Psoas muscle (tissue), 8 donors: ENCODE measurements at places on chromosomes 2 and 18. TPM values are rescaled to one million over a fixed set of nuclear protein-coding genes. Genes with fewer than 3 reads are reported as not detected.

DNA sequence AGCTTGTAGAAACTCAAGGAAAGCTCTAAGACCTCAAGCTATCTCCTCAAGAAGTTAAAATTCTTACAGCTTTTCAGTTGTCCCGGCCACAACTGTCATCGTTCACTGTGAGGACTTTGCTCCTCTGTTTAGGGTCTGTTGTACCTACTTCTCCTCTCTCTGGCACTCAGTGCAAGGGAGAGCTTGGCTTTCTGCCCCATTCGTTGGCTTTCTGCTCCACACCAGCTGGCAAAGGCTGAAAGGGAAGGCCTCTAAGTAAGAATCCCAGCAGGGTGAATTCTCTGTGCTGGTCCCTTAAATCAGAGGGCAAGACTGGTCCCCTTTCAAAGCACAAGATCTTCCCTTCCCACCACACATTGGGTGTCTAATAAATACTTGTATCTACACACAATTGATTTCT, 17.3 kb downstream of the ZBTB7C start:
- no peaks in the 10 kb centered on the region for H3K4me1 ChIP-seq
- no peak overlapping the region for H3K27ac ChIP-seq
- H3K36me3 ChIP-seq, result no peaks in the 10 kb centered on the region
- H3K4me3 ChIP-seq, result no peak overlapping the region
- no peak for DNase-seq
- H3K27me3 ChIP-seq, result no peaks in the 10 kb centered on the region

- no peaks in the 10 kb centered on the region for H3K36me3 ChIP-seq
- H3K27ac ChIP-seq, result no peak overlapping the region
- H3K4me3 ChIP-seq, result no peak overlapping the region
- no peaks in the 10 kb centered on the region for H3K4me1 ChIP-seq
- DNase-seq, result no peak
Observed at GRCh38 chr2:29220506-29221270, 105.5 kb downstream of the CLIP4 start.

- no peaks in the 10 kb centered on the region for H3K27me3 ChIP-seq
- no peak overlapping the region for H3K27ac ChIP-seq
- DNase-seq, result no peak
Observed at GRCh38 chr2:234910186-234910679, 41.6 kb upstream of the SH3BP4 start.

GRCh38 chr2:134344954-134345697, 91.3 kb downstream of the MGAT5 start:
- H3K27ac ChIP-seq, result no peak overlapping the region
- H3K4me1 ChIP-seq, result no peaks in the 10 kb centered on the region
- no peaks in the 10 kb centered on the region for H3K27me3 ChIP-seq
- H3K36me3 ChIP-seq, result no peaks in the 10 kb centered on the region
- no peak overlapping the region for H3K4me3 ChIP-seq

DNA sequence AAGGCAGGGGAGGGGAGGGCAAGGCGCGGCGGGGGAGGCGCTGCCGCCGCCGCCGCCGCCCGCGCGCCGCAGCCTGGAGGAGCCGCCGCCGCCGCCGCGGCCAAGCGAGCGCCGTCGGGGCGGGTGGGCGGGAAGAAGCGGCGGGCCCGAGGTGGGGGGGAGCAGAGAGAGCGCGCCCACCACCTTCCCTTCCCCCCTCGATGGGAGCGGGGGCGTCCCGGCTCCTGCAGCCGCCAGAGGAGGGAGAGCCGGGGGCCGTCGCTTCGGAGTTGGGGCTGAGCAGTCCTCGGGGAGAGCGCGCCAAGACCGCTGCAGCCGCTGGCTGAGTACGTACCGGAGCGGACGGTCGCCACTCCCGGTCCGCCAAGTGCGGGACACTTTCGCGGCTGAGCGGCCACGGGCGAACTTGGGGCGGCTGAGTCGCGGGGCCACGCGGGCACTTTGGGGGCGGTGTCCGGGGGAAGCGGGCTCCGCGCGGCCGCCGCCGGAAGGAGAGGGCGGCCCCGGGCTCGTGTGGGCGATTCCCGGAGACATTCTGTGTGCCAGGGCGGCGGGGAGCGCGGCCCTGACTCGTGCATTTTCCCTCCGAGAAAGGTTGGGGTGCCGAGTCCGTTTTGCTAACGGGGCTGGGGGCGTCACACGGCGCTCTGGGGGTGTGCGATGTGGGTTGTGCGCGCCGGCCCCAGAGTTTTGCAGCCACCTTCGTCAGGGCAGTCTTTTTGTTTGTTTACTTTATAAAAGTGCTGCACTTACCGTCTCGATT, at the start of gene NAB1:
Gene NAB1, plus strand, starts transcription at position 49 of the 763 bp plus-strand sequence. CDS start 10,094 bp downstream, outside the sequence.
- no peaks in the 10 kb centered on the region for H3K27me3 ChIP-seq
- H3K4me3 ChIP-seq, result peak within 1 kb of the TSS; percentile 91
- H3K36me3 ChIP-seq, result no peaks in the 10 kb centered on the region
- peaks cover 8% of the 10 kb centered on the region for H3K4me1 ChIP-seq
- DNase-seq, result peak; percentile 67

- H3K36me3 ChIP-seq, result no peaks in the 10 kb centered on the region
- H3K4me3 ChIP-seq, result no peak overlapping the region
- no peak for DNase-seq
Observed at GRCh38 chr2:29233428-29233827, 118.2 kb downstream of the CLIP4 start.

AP1S3 gene
- 0.69 TPM for total RNA-seq

DNA sequence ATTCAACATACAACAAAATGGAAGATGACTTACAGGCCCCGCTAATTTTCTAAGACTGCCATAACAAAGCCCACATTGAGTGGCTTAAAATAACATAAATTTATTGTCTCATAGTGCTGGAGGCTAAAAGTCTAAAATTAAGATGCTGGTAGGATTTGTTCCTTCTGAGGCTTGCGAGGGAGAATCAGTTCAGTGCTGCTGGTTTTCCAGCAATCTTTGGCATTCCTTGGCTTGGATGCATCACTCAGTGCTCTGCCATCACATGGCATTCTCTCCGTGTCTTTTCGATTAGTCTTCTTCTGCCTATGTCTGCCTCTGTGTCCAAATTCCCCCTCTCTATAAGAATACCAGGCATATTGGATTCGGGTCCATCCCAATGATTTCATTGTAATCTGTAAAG, 959.3 kb upstream of the TMEFF2 start:
- no peaks in the 10 kb centered on the region for H3K27me3 ChIP-seq
- H3K27ac ChIP-seq, result no peak overlapping the region
- H3K4me1 ChIP-seq, result no peaks in the 10 kb centered on the region
- no peak for DNase-seq
- no peak overlapping the region for H3K4me3 ChIP-seq
- no peaks in the 10 kb centered on the region for H3K36me3 ChIP-seq

DNA sequence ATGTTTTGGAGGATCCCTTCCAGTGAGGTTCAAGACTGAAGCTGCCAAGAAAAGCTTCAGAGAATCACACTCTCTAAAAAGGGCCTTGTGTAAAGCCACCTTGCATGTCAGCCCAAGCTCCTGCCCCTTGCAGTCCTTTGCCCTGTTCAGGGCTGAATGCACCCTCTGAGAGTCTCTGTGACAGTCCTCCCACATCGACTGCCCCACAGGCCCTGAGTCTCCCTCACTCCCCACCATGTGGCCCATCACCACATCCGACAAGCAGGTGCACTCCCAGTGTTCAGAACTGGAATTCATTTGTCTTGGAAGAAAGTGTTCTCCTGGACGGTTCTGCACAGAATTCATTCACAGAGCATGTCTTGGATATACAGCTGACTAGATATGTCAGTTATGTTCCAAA, 31.0 kb downstream of the BCL11A start:
- H3K27me3 ChIP-seq, result peaks cover 1% of the 10 kb centered on the region
- no peak for DNase-seq
- no peaks in the 10 kb centered on the region for H3K4me1 ChIP-seq
- H3K27ac ChIP-seq, result no peak overlapping the region

DNA sequence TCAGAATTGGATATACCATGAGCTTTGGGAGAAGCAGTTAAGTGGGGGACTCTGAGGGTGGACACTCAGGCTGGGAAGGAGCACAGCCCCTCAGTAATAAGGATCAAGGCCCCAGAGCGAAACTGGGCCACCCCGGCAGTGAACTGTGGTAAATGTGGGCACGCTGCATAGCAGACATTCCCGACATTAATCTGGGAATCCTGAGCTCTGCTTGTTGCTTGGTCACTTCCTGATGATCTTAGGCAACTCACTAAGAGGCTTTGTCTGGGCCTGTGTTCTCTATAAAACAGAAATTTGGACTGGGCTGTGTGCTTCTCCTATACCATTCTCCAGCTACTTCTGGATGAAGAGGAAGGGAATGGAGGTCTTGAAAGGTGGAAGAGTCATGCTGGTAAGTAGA, 4.8 kb downstream of the TGFBRAP1 start:
- DNase-seq, result no peak
- peaks cover 35% of the 10 kb centered on the region for H3K4me1 ChIP-seq
- H3K36me3 ChIP-seq, result no peaks in the 10 kb centered on the region
- peak overlapping the region; percentile 48 for H3K27ac ChIP-seq
- H3K27me3 ChIP-seq, result no peaks in the 10 kb centered on the region
- no peak overlapping the region for H3K4me3 ChIP-seq

DNA sequence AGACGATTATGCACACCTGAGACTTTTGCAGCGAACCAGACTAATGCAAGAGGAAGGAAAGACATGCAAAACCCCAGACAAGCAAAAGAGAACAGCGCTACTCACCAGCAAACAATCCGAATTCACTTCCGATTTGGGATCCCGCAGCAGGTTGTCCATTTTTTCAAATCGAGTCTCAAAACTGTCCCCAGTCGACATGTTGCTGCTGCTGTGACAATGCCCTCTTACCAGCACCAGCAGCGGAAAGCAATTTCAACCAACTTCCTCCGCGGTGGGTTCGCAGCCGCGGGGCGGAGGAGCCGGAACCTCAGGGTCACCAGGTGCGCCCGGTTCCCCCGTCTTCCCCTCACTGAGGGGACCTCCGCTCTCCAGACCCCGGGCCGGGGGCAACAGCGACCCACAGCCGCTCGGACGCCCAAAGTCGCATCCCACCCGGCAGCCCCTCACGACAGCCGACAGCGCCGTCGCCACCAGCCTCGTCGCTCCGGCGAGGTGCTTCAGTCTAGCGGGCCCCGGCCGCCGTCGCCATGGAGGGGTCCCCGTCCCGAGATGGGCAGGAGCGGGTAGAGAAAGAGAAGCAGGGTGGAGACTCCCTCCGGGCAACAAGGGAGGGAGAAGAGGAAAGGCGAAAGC, 784 bp downstream of the ROCK1 start:
- H3K4me1 ChIP-seq, result peaks cover 42% of the 10 kb centered on the region
- peak overlapping the region; percentile 98 for H3K4me3 ChIP-seq
- no peaks in the 10 kb centered on the region for H3K27me3 ChIP-seq
- DNase-seq, result peak; percentile 30
- no peaks in the 10 kb centered on the region for H3K36me3 ChIP-seq

DNA sequence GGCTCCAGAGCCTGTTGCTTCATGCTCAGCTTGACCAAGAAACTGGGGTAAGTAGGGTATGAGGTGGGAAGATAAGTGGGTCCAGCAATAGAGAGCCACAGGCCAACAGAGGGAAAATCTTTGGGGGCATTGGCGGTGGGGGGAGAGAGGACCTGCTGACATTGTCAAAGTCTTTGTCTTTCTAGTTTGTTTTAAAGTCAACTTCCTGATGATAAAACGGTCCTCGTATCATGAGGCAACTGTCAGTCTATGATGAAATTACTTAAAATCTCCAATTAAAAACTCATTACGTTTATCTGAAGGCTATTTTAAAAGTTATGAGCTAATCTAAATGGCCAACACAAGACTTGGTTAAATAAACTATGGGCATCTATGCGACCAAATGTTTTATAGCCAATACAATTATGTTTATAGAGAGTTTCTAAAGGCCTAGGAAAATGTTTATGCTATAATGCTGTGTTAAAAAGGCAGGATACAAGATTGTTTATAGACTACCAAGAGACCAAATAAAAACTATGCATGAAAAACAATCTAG, 84.4 kb upstream of the CD28 start:
- H3K27me3 ChIP-seq, result no peaks in the 10 kb centered on the region
- H3K4me1 ChIP-seq, result no peaks in the 10 kb centered on the region
- H3K27ac ChIP-seq, result no peak overlapping the region
- DNase-seq, result no peak
- H3K4me3 ChIP-seq, result no peak overlapping the region

DNA sequence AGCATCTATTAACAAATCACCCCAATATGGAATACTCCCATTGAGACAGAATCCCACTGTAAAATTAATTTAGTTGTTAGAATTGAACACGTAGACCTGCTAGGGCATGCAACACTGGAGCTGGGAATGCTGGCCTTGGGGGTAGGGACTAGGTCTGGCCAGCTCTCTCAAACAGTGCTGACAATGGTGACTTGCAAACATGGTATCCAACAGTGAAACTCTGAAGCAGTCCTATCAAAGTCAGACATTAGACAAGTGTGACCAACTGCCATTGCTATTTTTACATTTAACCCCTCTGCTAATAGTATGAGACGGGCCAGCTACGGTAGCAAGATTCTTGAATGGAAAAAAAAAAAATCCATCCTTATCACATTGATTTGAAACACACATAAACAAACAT, 7.2 kb downstream of the E2F6 start:
- no peak for DNase-seq
- peak overlapping the region; percentile 49 for H3K4me3 ChIP-seq
- peaks cover 64% of the 10 kb centered on the region for H3K4me1 ChIP-seq
- peak overlapping the region; percentile 83 for H3K27ac ChIP-seq

AGXT gene
- total RNA-seq, result 0.30 TPM

DNA sequence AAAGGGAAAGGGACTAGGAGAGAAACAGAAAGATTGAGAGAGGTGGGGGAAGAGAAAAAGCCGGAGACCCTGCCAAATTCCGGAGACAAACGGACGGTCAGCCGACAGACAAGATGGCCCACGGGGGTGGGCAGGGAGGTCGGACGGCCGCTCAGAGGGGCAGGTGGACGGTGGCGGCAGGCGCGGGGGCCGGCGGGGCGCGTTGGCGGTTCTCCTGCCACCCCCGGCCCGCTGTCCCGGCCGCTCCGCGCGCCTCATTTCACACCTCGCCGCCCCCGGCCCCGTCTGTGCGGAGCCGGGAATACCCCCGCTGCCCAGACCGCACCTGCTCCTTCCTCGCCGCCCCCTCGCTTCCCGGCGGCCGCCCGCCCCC, 935 bp downstream of the SLC30A3 start:
- peak overlapping the region; percentile 71 for H3K4me3 ChIP-seq
- H3K4me1 ChIP-seq, result peaks cover 28% of the 10 kb centered on the region
- no peaks in the 10 kb centered on the region for H3K36me3 ChIP-seq
- no peak overlapping the region for H3K27ac ChIP-seq
- no peak for DNase-seq

DNA sequence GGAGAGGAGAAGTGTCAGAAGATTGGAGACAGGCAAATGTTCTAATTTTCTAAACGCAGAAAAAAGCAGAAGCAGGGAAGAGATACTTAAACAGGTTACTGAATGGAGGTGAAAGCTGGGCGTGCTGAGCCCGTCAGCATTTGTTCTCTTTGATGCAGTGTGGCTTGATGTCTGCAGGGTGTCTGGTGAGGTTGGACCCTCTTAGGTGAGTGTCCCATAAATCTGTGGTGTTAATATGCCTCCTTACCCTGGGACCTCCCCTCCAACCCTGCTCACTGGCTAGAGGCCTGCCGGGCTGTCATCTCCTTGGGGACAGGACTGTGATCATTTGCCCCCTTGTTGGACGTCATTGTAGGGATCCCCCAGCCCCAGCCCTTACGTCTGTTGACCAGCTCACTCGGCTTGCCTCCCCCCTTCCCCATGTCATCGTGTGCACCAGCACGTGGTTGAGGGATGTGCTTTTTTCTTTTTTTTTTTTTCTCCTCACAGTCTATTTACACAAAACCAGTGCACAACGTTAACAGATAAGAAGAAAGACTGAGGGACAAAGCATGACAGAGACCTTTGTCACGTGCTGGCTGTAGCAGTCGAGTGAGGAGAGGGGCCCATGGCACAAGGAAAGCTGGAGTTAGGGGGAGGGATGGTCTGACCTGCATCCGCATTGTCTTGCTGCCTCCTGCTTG, 56.4 kb downstream of the NCK2 start:
- no peak overlapping the region for H3K27ac ChIP-seq
- no peak for DNase-seq
- H3K27me3 ChIP-seq, result no peaks in the 10 kb centered on the region
- H3K4me3 ChIP-seq, result no peak overlapping the region

BUB1 gene
- 0.11 TPM for total RNA-seq

GRCh38 chr18:56139792-56140254, 498.6 kb downstream of the TXNL1 start:
- H3K27ac ChIP-seq, result no peak overlapping the region
- no peaks in the 10 kb centered on the region for H3K36me3 ChIP-seq
- no peak overlapping the region for H3K4me3 ChIP-seq
